Esophagus squamous epithelium (tissue), 5 donors: ENCODE measurements at places on chromosomes 3 and 15.
A peak's percentile ranks its signal among the peaks of the same experiment; 100 is the strongest.

DNA sequence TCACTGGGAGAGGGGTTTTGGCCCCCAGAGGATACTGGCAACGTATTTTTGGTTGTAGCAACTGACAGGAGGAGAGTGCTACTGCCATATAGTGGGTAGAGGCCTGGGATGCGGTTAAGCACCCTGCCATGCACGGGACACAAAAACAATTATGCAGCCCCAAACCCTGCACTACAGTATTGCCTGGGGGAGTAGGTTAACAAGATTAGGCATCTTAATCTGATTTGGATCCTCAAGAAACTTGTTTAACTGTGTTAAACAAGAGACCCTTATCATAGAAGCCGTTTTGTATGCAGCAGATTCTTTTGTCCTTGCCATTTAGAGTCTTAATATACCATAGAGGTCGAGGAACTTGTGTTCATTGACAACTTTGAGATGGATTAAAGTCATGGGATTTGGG lies 3.4 kb downstream of the PHLDB2 start:
- no peak for DNase-seq

DNA sequence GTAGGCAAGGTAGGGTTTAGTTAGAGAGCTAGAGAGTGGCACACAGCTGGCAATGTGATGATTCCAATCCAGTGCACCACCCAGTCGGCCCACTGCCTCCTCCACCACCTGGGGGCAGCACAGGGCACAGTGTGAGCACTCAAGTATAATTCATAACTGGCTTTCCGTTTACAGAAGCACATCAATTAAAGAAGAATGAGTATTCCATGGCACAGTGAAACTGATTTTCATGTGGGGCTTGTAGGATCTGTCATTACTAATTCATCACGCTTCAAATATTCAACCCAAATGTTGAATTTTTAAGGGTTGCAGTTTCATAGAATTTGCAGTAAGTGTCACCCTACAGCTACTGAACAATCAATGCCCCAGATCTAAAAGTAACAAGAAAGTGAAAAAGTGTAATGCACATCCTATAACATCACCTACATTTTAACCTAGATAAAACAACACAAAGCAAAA lies 149.9 kb downstream of the IGSF11 start:
- DNase-seq: no peak

GRCh38 chr3:186785495-186786018 lies 2.2 kb downstream of the EIF4A2 start:
- DNase-seq: no peak

DNA sequence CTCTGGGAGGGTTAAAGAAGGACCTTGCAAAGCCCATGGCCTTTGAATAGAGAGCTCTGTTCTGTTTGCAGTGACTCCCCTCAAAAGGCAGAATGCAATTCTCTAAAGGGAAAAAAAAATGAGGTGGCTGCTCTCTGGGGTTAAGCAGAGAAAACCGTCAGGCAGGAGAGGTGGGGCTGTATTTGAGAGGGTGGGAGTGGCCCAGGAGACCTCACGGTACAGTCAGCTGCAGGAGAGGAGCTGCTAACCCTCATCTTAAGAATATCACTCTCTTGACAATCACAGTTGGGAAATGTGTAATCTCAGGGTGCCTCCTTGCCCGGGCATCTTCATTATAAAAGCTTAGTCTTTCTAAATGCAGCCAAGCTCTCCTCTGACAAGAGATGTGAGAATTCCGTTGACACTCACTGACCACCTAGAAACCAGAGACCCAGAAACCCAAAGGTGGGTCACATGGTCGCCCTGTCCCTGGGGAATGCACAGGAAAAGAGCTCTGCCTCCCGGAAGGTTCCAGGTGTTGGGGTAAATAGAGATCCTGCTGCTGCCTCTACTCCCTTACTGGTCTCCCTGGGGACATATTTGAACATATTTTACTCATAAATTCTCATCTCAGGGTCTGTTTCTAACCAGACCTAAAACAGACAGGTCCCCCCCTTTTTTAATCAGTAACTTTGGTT lies 159.1 kb upstream of the CTDSPL start:
- DNase-seq: no peak

DNA sequence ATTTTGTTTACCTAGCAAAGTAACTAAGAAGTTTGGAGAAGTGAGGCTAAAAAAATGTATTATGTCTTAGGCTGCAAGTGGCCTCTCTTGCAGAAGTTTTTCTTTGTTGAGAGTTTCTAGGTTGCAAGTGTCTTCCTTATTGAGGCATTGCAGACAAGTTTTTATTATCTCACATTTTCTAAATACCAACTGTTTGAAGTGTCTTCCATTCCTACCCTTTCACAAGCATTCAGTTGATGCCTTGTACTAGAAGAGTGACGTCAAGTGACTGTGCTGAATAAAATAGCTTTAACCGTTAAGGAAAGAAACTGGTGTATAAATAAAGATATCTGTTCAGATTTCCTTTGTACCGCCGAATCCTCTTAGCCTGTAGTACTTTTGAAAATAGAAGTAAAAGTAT lies 123.3 kb downstream of the ALCAM start:
- no peak for DNase-seq

DNA sequence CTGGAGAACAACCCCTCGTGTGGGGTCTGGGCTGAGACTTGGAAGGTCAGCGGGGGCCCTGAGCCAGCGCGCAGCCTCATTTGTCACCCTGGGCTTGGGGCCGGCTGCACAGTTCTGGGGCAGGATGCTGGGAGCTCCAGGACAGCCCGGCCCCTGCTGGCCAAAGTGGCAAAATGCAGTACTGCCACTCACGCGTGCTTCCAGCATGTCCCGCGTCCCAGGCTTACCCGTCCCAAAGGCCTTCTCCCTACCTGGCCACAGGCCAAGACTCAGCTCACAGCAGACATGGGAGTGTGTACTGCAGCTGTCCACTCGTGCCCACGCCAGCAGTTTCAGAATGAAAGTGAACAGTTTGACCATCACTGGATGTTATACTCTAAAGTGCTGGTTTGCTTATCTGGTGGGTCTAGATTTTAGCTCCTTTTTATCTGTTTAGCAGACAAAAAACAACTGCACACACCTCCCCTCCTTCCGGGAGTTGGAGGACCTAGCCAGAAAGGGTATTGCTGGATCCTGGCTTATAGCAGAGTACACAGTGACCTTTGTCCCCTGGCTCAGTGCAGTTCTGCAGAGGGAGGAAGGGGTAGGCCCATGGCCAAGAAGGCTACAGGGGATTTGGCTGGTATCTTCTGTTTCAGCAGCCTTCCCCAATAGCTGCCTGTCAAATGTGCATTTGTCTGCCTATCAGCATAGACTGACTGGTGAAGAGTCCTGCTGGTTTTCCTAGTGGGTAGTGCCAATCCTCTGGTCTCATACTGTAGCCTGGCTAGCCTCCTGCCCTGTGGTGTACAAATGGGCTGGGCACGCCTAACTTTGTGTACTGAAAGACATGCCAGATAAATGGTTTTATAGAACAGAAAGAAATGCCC lies 23.2 kb upstream of the IP6K2 start:
- no peak for DNase-seq

- no peak for DNase-seq
Observed at GRCh38 chr3:133461291-133461690, 61.4 kb downstream of the BFSP2 start.

DNA sequence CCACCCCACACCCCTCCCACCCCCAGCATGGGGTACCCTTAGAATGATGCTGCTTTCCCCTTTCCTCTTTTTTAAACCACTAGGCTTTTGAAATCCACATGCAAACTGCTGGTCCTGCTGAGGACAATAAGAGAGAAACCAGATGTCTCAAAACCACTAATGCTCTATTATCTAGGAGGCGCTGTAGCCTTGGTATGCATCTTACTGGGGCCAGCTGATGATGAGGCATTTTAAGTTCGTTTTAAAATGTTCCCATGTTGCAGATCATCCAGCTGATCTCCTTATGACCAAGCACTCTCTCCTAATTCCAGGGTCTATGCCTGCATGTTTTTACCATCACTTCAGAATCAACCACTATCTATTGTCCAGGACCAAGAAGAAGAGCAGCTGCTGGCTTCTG lies 1.3 kb downstream of the NME9 start:
- DNase-seq: no peak

GRCh38 chr3:16927485-16927884 lies 42.7 kb downstream of the PLCL2 start:
- no peak for DNase-seq

GRCh38 chr15:96969732-96970710 lies 639.5 kb downstream of the NR2F2 start:
- no peak for DNase-seq

- DNase-seq: no peak
Observed at GRCh38 chr15:99201408-99202175, 47.8 kb downstream of the TTC23 start.

GRCh38 chr3:64667887-64668581 lies 19.8 kb downstream of the ADAMTS9 start:
- DNase-seq: no peak

DNA sequence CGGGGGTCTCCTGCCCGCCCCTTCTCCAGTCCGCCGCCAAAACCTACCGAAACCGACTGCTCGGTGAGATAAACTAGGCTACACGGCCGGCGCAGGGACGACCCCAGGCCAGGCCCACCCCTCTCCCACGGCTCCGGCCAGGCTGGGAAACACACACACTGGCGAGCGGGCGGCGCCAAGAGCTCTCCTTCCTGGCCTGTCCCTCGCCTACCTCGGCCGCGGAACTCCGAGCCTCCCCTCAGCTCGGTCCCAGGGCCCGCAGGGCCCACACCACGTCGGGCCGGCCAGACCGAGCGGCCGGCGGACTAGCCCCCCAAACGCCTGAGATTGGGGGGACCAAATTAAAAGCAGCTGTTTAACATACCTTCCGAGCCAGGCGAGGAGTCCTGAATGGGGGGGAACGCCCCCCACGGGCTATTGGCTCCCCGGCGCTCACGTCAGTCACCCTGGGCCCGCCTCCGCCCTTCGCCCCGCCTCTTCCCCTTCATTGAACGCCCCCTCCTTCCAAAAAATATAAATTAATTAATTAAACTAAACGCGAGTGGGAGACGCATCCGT lies 4.0 kb upstream of the SIN3A start:
- DNase-seq: peak; percentile 39

DNA sequence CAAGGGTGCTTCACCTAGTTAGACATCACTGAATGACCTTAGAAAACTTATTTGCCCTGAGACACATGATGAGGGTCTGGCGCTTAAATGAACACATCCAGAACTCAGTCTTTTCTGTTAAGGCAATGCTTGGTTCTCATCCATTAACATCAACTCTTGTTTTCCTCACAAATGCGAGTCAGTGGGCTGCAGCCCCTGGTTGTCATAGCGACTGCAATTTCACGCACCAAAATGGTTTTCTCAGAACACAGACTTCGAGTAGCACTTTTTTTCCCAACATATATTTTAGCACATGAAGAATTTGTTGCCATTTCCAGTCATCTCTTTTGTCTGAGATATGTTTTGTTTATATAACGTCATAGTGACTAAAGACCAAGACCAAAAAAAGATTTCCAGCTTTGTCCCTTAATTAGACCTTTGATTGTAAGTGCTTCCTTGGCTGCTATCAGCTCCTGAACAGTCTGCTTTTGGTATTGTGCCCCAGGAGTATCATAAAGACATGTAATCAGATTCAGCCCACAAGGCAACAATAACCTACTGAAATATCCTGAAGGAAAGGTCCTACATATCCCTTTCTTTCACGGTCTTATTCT lies 68.5 kb downstream of the GPR176 start:
- DNase-seq: no peak

DNA sequence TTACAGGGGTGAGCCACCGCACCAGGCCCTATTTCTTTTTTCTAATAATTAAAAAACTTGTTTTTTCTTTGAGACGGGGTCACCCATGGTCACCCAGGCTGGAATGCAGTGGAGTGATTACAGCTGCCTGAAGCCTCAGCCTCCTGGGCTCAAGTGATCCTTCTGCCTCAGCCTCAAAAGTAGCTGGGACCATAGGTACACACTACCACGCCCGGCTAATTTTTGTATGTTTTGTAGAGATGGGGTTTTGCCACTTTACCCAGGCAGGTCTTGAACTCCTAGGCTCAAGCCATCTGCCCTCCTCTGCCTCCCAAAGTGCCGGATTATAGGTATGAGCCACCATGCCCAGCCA lies 858 bp upstream of the TKT start:
- DNase-seq: no peak

DNA sequence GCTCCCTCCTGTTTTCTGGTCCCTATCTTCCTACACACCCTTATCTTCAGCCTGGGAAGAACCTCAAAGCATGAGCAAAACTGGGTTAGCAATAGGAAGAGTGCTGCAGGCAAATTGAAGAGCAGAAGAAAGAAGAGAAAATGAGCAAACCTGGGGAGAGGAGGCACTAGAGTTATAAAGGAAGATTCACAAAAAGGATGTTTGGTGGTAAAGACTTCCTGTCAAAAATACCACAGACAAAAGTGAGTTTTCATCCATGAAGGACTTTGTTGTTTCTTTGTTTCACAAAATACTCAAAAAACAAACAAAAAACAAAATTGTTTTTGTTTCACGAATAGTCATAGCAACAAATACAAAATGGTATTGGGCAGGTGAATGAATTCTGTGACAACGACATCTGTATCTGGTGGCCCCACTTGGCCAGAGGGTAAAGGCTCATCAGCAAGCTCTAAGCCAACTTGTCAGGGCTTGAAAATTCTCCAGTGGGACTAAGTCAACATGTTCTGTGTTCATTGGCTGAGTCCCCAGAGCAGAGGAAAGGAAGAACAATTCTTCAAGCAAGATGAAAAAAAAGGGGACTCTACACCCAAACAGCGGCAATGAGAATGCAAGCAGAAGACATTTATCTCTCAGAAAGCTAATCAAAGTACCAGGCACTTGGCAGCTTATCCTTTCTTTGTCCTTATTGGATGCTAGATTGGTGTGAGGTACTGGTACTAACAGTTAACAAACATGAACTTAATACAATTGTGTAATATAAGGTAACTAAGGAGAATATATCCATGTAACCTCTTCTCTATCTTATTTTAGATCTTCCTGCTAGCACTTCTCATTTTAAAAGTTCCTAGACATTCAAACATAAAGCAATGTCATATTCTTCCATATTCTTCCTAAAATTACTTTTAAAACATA lies 9.7 kb downstream of the ATP8B4 start:
- no peak for DNase-seq

- DNase-seq: no peak
Observed at GRCh38 chr3:109687626-109688025, 350.3 kb upstream of the DPPA4 start.

- no peak for DNase-seq
Observed at GRCh38 chr3:143236226-143236964, 116.8 kb downstream of the CHST2 start.

GRCh38 chr3:2577571-2577970 lies 478.9 kb downstream of the CNTN4 start:
- DNase-seq: no peak

DNA sequence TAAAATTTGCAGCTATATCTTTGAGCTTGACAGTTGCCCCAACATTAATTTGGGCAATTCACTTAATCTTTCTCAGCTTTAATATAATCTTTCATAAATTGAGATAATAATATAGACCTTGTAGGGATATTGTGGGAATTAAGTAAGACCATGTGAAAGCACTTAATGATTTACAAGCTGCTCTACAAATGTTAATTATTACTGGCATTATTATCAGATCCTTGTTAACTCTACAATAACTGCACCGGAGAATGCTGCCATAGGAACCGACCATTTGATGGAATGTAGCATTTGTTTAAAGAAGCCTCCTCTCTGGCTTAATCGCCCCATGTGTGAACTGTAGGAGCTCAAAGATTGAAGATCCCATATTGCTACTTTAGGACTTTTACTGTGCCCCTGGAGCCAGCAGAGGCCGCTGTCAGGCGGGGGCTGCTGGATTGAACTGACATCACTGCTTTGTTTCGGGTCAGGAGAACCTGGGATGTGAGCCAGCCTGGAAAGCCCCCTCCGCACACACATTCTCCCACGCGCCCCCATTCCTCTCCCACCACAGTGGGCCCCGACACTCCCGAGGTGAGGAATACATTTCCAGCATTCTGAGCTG lies 154.2 kb upstream of the TNIK start:
- DNase-seq: no peak
